ENCODE measurements at places on chromosomes 3 and 15.

DNA sequence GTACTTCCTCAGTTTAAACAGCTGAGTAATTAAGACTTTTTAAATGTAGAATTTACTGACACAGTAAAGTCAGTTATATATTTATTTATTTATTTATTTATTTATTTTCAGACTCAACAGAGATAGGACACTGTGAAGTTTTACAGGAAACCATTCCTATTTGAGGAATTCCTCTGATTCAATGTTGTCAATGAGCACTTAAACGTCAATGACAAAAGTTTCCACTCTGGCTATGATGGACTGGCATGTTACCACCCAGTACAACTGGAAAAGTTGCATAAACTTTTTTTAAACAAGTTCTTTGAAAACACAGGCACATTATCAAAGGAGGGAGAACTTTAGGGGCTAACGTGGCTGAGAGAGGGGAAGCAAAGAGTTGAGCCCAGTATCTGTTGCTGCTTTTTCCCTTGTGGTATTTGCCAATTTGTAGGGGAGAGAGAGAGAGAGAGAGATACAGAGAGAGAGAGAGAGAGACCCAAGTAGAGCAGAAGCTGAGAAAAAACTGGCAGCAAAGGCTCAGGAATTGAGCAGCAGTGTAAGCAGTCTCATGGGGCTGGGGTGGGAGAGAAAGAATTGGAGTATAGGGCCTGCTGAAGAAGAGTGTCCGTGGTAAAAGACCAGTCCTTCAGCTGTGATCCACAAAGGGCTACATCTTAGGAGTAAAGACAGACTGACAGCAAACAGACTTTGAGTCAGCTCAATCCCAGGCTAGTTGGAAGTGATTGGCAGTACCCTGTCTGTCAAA lies 18.3 kb upstream of the ACTC1 start:
- no peak for DNase-seq

DNA sequence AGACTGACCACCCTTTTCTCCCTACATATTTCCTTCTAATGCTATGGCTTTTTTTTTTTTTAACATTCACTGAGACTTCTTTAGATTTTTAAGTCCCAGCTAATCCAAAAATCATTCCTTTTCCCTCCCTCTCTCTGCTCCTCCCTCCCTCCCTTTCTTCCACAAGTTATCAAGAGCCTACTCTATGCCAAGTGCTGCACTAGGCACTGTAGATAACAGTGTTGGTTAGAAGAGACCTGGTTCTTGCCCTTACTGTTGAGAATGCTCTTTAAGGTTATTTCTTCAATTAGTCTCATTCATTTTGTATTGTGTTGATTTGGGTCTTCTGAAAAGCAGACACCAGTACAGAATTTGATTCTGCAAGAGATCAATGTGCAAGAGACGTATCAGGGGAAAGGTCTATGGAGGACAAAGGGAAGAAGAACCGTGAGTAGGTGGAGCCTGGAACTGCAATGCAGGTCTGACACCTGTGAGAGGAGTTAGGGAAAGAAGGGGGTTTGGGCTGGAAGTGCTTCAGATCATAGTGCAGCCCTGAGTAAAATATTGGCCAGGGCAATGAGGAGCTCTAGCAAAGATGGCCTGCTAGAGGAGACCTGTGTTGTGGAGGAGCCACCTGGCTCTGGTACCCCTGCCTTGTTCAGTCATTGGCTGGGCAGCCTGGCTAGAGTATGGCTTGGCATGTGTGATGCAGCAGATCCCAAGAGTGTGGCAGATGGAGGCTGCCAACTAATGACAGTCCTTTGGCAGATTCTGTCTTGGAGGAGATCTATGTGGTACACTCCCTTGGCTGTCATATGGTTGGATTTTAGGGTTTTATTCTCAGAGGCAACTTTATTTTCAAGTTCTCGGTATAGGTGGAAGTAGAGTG lies 9.7 kb upstream of the PCOLCE2 start:
- no peak for DNase-seq

GRCh38 chr3:71168880-71169411 lies 414.6 kb downstream of the FOXP1 start:
- no peak for DNase-seq

DNA sequence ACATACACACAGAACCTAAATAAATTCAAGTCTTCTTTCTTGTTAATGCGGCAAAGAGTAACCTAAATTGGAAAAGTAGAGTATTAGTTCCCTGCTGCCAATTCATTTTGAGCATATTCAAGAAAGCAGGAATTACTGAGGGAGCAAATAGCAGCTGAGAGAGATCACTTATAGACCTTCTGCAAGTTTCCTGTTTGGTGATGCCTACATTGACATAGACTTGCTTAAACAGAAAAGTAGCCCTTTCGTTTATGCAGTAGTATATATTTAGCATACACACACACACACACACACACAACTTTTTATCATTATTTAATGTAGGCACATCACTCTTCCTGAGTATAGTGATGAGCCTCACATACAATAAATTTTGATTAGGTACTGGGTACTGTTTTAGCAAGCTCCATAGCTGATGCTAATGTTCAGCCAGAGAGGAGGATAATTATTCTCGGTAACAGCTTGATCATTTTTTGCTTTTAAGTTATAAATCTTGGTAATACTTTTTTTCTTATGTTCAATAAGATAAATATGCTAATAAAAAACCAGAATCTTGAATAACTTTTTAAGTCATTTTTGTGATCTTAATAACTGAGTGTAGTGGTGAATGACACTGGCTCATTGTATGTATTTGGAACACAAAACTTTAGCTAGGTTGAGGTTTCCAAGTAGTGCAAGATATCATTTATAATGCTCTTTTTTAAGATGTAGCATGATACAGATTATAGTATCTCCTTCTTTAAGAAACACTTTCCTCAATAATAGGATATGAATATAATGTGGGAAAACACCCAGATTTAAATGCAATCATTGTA lies 174.7 kb downstream of the MBNL1 start:
- no peak for DNase-seq

DNA sequence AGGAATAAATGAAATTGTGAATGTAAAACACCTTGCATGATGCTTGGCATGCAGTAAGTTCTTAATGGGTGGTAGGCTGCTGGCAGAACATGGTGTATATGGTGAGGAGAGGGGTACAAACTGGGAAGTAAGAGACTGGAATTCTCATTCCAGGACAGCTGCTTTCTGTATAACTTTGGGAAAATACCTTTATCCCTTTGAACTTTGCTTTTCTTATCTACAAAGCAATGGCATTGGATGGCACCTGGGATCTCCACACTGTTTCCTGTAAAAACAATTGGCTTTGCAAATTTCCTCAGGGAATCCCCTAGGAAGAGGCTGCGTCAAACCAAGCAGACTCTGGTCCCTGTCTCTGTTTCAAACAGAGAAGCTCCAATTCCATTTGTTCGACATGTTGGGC lies 100.7 kb upstream of the SLC4A7 start:
- DNase-seq = no peak

Measured in T47D (cell line).